Hematopoietic multipotent progenitor cell treated with erythropoietin and hydrocortisone succinate and interleukin-3 and kit ligand, for 6 days (in vitro differentiated cells): ENCODE measurements at places on chromosomes 12 and 14.

DNA sequence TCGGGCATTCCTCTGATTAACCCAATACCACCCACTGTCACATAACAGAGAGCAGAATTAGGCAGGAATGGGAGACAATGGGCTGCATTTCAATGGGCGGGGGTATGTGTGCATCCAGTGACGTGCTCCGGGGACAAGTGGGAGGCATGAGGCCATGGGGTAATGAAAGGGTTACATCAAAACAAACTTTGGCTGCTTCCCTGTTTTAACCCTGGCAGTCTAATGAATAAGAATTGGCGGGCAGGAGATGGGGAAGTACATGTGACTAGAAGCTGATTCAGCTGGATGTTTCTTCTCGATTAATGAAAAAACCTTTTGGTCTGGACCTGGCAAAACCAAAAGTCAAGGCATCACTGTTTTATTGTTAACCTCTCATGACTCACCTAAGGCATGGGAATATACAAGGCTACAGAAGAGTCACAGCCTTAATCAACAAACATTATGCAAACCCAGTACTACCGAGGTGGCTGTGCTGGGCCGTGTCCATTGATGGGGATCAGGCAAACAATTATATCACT lies 44.2 kb downstream of the SOCS2 start:
- no peak for DNase-seq

GRCh38 chr12:53738406-53739213 lies 11.4 kb upstream of the CALCOCO1 start:
- no peak for DNase-seq

GRCh38 chr14:101230851-101231550 lies 327.5 kb upstream of the RTL1 start:
- no peak for DNase-seq

DNA sequence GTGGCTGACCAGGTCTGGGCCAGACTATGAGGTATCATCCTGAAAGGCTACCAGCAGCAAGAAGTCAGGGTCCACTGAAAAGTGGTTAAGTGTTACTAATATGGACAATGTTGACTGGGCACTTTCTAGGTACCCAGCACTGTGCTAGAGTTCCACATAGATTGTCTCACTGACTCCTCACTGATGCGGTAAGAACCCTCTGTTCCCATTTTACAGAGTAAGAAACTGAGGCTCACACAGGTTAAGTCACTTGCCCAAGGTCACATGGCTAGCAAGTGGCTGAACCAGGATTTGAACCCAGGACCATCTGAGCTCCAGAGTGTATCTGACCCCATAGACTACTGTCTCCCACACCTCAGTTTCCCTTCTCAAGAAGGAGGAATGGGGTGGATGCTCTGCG lies 4.6 kb upstream of the CCDC85C start:
- no peak for DNase-seq

DNA sequence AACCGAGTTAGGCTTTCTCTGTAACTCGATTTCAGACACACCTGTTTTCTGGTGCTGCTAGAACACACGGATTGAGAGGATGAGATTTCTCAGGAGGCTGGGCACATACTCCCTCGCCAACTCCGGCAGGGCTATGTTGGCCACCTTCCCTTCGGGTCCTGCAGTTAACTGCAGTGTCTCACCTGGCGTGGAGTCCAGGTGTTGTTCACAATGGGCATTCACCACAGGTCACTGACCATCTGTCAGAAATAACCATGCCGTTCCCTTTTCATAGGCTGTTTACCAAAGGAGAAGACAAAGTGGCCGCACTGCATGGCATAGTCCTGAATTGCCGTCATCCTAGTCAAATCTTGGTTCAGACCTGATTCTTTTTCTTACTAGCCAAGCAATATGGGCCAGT lies 5.5 kb upstream of the KCNH3 start:
- no peak for DNase-seq

DNA sequence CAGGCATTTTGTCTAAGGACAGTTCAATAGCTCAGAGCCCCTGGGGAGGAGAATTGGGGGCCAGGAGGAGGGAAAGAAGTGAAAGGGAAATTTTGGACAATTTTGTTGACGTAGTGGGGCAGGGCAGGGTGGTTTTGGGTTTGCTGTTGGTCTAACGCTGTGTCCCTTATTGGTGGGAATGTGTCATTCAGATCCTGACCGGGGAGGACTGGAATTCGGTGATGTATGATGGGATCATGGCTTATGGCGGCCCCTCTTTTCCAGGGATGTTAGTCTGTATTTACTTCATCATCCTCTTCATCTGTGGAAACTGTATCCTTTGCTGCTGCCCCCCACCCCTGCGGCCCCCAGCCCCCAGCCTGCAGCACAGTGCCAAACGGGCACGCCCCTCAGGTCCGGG lies 212.1 kb upstream of the FKBP4 start:
- no peak for DNase-seq

GRCh38 chr12:54759751-54760150 lies 94.6 kb upstream of the MUCL1 start:
- peak; percentile 79 for DNase-seq

DNA sequence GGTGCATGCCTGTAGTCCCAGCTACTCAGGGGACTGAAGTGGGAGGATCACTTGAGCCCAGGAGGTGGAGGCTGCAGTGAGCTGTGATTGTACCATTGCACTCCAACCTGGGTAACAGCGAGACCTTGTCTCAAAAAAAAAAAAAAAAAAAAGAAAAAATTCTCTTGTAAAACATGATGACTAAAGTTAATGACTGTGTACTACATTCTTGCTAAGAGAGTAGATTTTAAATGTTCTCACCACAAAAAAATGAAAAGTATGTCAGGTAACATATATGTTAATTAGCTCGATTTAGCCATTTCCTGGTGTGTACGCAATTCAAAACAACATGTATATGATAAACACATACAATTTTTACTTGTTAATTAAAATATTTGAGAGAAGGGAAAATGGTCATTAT lies 480.7 kb upstream of the RGS6 start:
- no peak for DNase-seq

- DNase-seq, result peak; percentile 37
These were observed 37.8 kb downstream of the SLCO1A2 start for GRCh38 chr12:21296751-21297406.
